GM12878 (cell line): ENCODE measurements at places on chromosomes 16 and 17. TPM values are rescaled to one million over a fixed set of nuclear protein-coding genes. Genes with fewer than 3 reads are reported as not detected.

GRCh38 chr16:73053364-73054124, 5.6 kb upstream of the ZFHX3 start:
- H3K36me3 ChIP-seq: no peaks in the 10 kb centered on the region
- H3K4me1 ChIP-seq: peaks cover 17% of the 10 kb centered on the region
- H3K27me3 ChIP-seq: no peaks in the 10 kb centered on the region
- no peak overlapping the region for H3K4me3 ChIP-seq

DNA sequence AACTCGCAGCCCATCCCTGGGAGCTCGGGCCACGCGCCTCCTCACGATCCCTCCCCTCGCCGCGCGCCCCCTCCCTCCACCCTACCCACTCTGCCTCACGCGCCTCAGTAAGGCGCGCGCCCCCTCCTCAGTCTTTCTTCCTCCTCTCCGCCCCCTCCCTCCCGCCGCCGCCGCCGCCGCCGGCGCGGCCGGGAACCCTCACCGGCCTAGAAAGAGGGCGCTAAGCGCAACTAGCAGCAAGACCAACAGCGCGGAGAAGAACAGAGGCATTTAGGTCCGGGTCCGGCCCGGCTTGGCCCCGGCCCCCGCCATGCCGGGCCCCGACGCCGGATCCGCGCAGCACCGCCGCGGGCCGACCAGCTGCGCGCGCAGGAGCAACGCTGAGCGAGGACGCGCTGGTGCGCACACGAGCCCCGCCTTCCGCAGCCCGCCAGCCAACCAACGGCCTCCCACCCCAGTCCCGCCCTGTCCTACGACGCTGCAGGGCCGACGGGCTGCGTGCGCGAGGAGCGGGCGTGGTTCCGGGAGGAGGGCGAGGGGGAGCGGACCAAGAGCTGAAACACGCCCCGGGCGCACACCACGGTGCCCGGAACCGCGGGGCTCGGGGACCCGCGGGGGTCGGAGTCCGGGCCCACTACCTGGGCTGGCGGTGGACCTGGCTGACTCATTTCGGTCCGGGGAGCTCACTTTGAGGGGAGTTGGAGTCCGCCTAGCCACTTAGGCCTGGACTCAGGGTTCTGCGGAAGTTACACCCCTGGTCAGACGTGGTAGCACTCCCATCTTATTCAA, at the start of gene BLTP2:
Gene BLTP2 (minus strand): TSS at position 372 of the 789 bp plus-strand sequence. CDS start 102 bp downstream, at position 270.
- H3K27ac ChIP-seq: peak within 1 kb of the TSS; percentile 85
- H3K36me3 ChIP-seq: peaks cover 10% of the 10 kb centered on the region
- no peaks in the 10 kb centered on the region for H3K27me3 ChIP-seq
- peaks cover 14% of the 10 kb centered on the region for H3K4me1 ChIP-seq

- H3K36me3 ChIP-seq: no peaks in the 10 kb centered on the region
- H3K27me3 ChIP-seq: no peaks in the 10 kb centered on the region
- peaks cover 24% of the 10 kb centered on the region for H3K4me1 ChIP-seq
Measured at GRCh38 chr16:75048054-75048453, 49.2 kb downstream of the ZNRF1 start.

DNA sequence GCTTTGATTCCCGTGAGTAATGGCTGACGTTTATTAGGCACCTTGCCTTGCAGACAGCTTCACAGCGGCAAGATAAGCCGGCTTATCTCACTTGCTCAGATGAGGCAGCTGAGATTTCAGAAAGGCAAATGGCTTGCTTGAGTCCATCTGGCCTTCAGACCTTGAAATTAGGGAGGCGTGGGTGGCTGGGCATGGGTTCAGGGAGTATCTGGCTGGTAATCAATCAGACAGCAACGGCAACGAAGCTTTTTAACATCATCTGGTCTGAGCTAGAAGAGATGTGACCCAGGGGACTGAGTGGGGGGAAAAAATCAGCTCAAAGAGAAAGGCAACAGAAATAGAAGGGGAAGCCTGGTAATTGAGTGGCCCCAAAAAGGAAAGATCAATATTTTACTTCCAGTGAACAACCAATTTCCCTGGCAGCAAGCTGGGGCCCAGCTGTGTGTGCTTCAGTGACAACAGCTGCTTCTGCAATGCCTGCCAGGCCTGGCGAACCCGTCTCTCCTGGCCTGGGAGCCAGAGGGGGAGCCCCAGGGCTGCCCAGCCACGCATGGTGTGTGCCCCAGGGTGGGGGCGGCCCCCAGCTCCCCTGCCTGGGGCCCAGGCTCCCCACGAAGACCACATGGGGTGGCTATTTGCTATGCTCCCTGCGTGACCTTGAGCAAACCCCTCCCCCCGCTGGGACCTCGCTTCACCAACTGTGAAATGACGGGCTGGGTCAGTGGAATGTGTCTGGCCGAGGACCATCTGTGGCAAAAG, 34.0 kb downstream of the RAB11FIP4 start:
- no peaks in the 10 kb centered on the region for H3K4me1 ChIP-seq
- no peaks in the 10 kb centered on the region; the same call in 1 of the 2 replicates for H3K27me3 ChIP-seq
- no peak overlapping the region for H3K4me3 ChIP-seq
- H3K36me3 ChIP-seq: no peaks in the 10 kb centered on the region

GRCh38 chr16:27723711-27724481, 174.0 kb downstream of the KATNIP start:
- DNase-seq: no peak
- H3K36me3 ChIP-seq: no peaks in the 10 kb centered on the region
- H3K4me3 ChIP-seq: no peak overlapping the region
- H3K27ac ChIP-seq: no peak overlapping the region

- H3K27me3 ChIP-seq: no peaks in the 10 kb centered on the region
- no peak for DNase-seq
- no peak overlapping the region for H3K27ac ChIP-seq
- peaks cover 9% of the 10 kb centered on the region for H3K4me1 ChIP-seq
Measured at GRCh38 chr17:76232342-76232741, 8.0 kb downstream of the RNF157 start.

Gene FBXL19
- 27.5 and 32.1 TPM in 2 replicates for total RNA-seq
